AG08395 (cell line): ENCODE measurements at places on chromosomes 16 and 17.

- no peak for DNase-seq
Measured at GRCh38 chr16:55756963-55757362, 75.9 kb downstream of the CES1 start.

DNA sequence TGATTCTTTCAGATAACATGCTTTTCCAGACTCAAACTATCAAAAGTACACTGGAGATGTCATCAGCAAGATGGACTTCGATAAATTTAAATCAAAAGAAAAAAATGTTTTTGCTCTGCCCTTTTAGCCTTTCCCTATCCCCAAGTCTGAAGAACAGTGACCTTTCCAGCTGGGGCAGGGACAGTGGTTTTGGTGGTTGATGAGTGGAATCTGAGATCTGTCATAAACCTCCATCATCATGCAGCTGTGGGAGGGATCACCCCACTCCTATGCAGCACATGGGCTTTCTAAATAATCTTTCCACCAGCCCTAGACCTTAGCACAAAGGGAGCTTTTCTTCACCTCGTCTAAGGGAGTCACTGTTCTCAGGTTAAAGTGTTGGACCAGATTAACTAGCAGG, 869.5 kb upstream of the SOX9 start:
- peak; percentile 40 for DNase-seq

GRCh38 chr17:50013079-50013478, 18.1 kb upstream of the DLX3 start:
- no peak for DNase-seq

DNA sequence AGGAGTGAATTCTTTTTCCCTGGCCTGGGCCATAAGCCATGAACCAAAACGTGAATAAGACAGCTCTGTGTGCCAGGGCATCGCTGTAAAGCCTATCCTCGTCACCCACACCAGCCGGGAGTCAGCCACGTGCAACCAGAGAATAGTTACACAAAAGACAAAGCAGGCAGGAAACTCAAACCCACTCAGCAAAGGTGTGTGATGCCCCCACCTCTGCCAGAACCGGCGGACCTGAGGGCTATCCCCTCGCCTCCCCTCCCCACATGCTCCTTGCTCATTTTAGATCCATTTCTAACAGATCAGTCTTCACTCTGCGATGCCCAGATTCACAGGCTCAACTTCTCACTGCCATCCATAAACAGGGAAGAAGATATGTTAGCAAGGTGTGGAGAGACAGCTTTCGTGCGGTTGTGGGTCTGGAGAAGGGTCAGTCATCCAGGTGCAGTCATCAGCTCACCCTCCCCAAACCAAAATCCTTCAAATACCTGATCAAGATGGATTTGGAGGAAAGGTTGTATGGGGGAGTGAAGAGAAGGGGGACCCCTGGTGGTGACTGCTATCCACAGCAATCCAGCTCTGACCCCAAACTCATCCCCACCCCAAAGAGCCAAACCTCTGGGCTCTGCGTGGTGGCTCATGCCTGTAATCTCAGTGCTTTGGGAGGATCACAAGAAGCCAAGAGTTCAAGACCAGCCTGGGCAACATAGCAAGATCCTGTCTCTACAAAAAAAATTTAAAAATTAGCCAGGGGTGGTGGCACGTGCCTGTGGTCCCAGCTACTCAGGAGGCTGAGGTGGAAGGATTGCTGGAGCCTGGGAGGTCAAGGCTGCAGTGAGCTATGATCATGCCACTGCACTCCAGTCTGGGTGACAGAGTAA, 219.2 kb downstream of the C16orf78 start:
- DNase-seq, result peak; percentile 64
